ENCODE measurements at places on chromosomes 2 and 18.

DNA sequence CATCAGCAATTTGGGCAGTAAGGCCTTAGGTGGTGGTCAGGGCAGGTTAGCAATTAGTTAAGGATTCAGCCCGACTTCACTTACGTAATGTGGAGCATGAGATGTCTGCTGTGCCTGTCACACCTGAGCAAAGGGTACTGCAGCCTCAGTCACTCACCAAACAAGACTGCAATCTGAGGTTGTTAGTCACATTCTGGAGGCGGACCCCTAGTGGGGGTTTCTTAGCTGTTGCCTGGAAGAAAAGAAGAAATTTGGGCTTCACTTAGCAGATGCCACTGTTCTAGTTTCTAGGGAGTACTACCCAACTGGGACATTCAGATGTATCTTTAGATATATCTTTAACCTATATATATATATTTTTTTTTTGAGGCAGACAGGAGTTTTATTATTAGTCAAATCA is 529.9 kb downstream of the SLC4A3 start:
- DNase-seq: no peak

- DNase-seq: no peak
Measured at GRCh38 chr2:175576875-175577274, 395.4 kb upstream of the ATP5MC3 start.

DNA sequence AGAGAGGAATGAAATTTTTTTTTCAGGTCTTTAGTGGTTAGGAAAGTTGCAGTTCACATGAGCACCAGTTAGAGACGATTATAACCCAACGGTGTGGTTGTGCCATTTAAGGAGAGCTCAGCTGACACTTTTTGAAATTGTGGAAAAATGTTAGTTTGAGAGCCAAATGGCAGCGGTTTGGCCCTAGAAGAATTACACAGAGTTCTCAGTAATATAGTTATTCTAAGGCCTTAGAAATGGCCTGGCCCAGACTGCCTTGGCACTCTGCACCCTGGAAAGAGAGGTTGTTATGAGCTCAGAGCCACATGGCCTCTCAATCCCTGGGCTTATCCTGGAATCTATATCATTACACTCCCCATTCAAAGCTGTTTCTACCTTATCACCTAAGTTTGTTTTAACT is 117.4 kb downstream of the RHBDD1 start:
- DNase-seq: no peak

DNA sequence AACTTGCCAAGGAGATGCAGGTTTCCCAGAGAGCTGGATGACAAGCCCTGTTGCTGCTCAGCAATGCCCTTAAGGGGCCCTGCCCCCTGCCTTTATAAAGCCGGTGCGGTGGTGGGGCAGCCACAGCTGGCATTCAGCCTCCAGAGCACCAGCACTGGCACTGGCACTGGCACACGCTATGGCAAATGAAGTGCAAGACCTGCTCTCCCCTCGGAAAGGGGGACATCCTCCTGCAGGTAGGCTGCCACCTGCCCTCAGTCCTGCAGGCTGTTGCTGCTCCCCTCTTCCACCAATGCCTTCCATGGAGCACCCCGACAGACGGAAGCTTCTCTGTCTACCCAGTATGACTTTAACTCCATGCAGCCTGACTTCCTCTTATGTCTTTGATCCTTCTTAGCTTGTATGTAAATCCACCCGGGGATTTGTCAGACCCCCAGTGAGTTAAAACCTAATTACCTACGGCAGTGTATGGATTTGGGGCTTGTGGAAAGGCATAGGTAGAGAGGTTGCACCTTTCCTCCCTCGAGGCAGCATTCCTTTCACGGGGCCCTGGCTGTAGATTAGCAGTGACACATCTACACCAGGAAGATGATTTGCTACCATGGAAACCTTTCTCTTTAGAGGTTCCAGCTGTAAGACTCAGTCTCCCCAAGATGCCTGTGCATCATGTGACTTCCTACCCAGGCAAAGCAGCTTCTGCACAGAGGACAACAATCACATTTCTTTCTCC is at the start of gene DAPL1:
TSS of gene DAPL1 (plus strand) at position 123 of the 730 bp plus-strand sequence. CDS start at position 179, 56 bp downstream.
- no peak for DNase-seq

DNA sequence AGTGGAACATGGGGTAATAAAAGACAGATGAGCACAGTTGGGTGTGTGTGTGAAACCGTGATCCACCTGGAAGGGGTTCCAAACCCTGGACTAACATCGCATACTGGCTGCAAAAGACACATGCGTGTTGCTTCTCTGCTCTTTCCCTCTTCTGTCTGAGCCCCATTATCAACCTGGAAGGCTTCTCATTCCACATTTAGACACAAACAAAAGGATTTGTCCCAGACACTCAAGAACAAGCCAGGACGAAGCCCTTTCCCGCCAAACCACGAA is 7.0 kb upstream of the SP9 start:
- no peak for DNase-seq

- no peak for DNase-seq
Measured at GRCh38 chr18:77207540-77207939, 42.1 kb upstream of the GALR1 start.

GRCh38 chr2:126894585-126895182 is 4.0 kb upstream of the TEX51 start:
- no peak for DNase-seq

DNA sequence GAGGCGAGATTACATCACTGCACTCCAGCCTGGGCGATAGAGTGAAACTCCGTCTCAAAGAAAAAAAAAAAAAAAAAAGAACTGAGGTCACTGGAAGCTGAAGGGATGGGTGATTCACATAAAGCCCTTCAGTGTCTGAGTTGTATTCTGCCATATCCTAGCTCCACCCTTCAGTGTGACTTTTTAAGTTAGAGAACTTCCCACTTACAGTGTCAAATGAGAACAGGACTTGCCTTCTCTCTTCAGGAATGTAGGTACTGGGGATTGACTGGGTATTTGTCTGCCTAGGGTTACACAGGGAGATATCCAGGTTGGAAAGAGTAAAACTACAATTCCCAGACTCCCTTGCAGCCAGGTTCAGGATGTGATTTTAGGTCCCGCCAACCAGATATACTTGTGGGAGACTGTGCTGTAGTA is 37.9 kb downstream of the EHD3 start:
- no peak for DNase-seq

DNA sequence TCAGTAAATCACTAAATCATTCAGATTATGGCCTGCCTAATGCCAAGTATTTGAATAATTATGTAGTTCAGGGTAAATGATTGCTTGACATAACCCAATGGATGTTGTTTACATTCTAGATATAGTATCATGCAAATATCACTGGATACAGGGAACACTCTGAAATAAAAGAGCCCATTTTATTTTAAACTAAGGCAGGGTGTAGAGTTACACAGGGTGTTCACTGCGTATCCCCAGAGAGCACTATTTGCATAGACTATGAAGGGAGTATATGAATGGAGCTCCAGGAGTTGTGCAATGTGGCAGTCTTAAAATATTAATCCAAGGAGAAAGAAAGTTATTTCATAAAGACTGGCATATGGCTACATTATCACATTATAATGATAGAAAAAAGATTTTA is 701.1 kb upstream of the KLHL29 start:
- no peak for DNase-seq

DNA sequence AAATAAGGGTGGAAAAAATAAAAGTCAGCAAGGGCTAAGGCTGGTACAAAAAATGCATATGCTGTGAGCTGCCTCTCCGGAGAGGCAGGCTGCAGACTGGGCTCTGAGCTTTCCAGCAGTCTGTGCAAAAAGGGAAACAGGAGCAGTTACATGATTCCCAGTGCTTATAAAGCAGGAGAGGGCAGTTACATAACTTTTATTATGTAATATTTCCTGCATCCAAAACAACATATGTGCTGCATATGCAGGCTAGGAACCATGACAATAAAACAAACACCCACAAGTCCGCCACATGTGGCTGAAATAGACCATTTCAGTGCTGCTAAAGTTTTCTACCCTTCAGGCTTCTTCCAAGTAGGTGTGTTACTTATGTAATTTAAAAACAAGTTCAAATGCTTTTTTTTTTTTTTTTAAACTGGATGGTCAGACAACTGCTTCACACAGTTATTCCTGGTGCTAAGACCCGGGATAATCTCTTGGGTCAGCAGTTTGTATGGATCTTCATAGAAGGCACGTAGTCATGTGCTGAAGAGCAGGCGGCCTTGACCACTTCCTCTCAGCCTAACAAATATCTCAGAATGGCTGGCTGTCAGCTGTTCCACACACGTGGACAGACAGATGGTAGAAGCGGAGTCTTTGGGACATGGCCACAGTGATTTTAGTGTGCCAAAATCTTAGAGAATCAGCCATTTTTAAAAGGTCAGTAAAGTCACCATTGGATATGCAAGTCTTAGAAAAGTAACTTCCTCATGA is 43.5 kb downstream of the ARMC9 start:
- DNase-seq: no peak
